T follicular helper cell (primary cell): ENCODE measurements at places on chromosomes 5 and 9.

DNA sequence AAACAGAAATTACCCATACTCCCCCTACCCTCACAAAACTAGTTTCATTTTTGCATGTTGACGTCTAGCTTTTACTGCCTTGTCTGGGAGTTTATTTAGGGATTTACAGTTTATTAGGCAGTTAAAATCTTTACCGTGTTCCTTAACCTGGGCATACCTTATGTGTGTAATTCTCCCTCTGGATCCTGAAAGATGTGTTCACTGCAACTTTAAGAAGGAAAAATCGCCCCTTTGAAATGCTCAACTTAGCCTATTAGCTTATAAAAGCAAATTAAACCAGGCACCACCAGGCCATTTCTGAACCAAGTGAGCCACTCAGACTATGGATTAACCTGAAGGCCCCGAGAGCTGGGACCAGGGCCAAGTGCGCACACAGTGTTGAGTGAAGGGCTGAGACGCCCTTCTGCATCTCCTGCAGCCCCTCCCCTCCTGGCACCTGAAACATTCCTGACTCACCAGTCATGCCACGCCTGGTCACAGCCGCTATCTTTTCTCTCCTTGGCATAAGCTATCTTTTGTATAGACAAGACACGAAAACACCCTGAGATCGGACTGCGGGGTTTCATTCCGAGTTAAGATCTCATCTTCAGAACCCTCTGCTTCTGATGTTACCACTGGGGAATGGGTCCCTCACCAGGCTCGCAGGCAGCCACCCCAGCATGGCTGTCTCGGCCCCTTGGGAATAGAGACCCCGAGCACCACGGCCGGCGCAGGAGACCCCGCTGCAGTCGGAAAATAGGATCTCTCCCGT is 111.9 kb downstream of the ROR2 start:
- DNase-seq = no peak

DNA sequence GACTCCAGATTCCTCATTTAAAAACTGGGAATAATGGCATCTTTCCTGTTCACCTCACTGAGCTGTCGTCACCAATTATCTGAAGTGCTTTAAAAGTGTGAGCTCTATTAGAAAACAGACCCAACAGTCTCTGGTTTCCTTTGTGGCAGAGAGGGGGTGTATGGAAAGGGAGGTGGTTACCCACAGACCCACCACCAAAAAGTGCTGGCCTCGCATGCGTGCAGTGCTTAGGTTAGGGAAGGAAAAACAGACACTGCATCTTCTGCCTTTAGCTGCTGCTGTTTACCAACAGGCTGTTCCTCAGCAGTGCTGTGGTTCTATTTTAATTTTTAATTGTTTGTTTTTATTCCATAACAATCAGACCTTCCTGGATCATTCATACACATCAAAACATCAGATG is 249.6 kb downstream of the PIK3R1 start:
- DNase-seq = no peak

DNA sequence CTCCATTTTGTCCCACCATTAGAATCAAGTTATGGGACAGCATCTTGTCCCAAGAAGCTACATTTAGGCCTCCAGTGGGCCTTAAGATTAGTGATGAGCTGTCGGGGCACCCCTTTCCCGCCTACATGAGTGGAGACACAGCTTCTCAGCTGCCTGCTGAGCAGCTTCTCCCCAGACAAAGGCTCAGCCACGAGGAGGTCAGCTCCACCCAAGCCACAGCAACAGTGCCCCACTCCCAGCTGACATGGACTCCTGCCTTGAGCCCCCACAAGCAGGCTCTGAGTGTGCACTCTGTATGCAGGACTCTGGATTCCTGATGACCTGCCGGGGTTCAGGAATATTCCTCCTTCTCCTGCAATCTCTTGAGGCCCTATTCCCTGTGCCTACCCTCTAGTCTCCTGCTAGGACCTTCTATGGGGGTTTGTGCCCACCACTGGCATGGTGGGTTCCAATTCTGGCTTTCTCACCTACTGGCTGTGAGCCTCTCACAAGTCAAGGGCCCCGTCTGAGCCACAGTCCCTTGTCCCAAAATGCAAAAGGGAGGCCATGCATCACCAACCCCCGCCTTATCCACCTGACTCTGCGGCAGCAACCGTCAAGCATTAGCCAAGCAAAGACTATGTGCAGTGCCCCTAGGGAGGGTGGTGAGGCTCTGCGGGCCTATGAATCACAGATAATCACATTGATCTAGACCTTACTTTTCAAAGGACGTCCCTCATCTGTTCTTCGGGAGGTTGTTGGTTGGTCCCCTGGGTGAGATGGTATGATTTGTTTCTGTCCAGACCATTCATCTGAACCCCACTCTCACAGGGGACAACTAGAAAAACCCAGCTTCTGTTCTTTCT is 269.1 kb downstream of the MED10 start:
- DNase-seq = no peak

DNA sequence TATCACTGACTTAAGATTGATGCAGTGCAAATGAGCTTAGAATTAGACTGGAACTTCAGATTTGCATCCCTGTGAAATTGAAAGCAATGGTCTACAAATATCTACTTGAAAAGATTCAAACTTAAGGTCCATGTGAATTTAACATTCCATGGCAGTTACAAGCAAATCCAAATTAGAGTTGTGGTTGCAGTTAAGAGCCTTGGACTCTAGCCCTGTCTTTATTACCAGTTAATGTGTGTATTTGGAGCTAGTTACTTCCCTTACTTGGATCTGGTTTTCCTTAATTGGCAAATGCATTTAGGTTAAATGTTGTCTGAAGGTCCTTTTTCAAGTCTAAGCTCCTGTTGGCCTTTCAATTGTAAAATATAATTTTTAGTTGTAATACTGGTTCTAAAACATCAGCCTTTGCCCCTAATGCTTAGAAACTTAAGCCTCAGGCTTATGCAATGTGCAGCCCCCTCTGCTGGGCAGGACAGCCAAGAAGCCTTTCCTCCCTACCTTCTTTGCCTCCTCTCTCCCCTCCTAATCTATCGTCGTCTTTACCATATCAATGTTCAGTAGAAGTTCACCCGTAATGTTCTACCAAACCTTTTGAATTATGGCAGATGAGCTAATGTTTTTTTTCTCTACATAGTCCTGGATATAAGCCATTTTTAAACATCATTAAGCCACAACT is 59.5 kb downstream of the ERMP1 start:
- no peak for DNase-seq
